ENCODE measurements at places on chromosomes 11 and 22.

- DNase-seq: no peak
Measured at GRCh38 chr22:40635043-40635939, 1.2 kb downstream of the MRTFA start.

GRCh38 chr22:37563153-37564081 lies 3.1 kb downstream of the CDC42EP1 start:
- no peak for DNase-seq

- no peak for DNase-seq
Measured at GRCh38 chr11:79390923-79391322, 49.9 kb downstream of the TENM4 start.

DNA sequence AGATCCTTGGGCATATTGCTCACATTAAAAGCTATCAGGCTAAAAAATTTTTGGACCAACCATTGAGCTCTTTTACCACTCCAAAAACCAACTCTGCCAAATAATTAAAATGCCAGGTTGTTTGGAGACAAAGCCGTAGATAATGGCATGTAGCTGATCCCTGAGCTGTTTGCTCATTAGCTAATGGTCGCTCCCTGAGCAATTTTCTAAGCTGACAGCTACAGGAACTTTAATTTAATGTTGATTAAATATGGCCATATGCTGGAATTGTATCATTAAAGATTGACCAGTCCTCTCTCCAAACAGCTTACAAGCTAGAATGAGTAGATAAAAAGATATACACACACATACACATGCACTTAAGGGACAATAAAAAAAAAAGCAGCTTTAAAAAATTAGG lies 216.2 kb upstream of the ARHGAP20 start:
- no peak for DNase-seq

- no peak for DNase-seq
Measured at GRCh38 chr22:25630447-25630846, 66.0 kb downstream of the GRK3 start.

- DNase-seq: no peak
Measured at GRCh38 chr11:12455938-12456337, 78.6 kb downstream of the PARVA start.

DNA sequence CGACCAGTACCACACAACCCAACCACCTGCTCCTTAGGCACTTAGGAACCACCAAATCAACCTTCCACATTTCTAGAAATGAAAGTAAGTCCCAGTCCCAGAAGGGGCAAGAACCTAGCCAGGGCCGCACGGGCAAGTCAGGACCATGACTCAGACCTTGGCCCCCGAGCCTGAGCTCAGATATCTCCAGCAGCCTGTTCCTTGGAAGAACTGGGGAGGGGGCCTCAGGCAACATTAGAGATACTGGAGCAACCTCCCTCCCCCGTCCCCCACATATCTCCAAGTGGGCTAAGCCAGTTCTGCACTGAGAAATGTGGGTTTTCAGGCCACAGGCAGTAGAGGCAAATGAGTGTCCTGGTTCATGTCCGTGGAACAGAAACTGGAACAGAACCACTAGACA lies 7.7 kb downstream of the ARAP1 start:
- DNase-seq: no peak

GRCh38 chr11:78083021-78083420 lies 3.4 kb upstream of the NDUFC2 start:
- no peak for DNase-seq

GRCh38 chr11:61918938-61919704 lies 1.8 kb upstream of the RAB3IL1 start:
- DNase-seq: no peak

DNA sequence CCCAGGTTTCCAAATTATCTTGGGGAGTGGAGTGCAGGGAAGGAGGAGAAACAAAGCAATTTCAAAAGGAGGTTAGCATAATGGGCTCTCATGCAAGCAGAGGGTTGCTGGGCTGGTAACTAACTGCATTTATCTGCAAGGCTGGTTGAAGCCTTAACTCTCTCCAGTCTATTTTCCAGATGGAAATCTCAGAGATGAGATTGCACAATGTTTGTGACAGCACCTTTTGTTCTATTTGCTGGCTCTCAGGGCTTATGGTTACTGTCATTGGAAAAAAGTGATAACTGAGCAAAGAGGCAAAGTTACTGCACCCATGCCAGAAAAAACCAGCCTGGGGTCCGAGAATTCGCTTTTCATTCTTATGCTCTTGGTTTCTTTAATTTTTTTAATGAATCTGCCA lies 33.2 kb downstream of the ABCC8 start:
- no peak for DNase-seq

DNA sequence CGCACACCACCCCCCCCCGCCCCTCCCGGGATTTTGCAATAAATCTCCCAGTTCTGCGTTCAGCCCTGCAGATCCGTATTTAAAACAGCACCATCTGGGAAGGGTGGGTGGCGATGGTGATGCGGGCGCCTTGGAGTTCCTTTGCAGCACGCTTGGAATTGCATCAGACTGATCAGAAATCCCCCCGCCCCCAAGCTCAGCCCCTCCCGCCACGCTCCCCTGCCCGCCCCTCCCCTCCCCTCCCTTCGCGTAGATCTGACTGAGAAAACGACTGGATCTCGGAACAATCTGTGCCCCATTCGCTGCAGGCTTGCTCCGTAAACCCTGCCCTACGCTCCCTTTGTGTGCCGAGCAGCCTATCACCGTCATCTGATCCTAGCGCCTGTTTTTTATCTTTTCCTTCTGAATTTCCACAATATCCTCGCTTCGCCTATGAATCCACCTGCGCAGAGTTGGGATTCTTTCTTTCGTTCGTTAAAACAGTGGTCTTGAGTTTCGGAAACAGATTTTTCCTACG lies 18.1 kb upstream of the BDNF start:
- peak; percentile 35 for DNase-seq

DNA sequence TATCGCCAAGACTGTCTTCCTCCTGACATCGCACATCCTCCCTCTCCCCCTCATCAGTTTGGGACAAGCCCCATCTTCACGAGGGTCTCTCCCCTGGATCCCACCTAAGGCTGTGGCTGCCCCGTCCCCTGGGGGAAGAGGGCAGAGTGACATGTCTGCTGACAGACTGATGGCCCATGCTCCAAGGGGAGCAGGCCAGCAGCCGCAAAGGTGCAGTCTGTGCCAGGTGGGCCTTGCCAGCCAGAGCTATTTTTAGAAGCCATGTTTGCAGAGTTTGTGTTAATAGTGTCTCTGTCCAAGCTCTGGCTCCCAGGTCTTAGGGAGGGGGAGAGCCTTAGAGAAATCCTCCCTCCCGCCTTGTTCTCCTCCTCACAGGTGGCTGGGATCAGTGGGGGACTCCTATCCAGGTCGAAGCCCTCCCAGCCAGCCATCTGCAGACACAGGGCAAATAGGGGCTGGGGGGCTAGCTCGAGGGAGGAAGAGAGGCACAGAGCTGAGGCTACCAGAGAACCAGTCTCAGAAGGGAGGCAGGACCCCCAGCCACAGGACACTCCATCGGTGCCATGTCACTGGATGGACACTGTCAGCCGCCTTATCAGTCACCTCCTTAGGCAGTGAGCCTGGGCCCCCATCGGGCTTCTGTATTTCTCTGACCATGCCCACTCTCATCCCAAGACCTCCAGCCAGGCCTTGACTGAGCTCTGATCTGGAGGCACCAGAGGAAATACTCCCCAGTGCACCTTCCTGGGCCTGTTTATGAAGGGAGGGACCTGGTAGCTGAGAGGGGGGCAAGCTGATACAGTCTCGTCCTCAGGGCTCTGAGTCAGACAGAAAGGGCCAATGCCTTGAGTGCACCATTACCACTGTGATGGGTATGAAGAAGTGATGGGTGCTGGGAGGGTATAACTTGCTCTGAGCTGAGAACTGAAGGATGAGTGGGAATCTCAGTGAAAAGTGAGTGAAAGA lies 49.3 kb downstream of the CHRDL2 start:
- DNase-seq: no peak

DNA sequence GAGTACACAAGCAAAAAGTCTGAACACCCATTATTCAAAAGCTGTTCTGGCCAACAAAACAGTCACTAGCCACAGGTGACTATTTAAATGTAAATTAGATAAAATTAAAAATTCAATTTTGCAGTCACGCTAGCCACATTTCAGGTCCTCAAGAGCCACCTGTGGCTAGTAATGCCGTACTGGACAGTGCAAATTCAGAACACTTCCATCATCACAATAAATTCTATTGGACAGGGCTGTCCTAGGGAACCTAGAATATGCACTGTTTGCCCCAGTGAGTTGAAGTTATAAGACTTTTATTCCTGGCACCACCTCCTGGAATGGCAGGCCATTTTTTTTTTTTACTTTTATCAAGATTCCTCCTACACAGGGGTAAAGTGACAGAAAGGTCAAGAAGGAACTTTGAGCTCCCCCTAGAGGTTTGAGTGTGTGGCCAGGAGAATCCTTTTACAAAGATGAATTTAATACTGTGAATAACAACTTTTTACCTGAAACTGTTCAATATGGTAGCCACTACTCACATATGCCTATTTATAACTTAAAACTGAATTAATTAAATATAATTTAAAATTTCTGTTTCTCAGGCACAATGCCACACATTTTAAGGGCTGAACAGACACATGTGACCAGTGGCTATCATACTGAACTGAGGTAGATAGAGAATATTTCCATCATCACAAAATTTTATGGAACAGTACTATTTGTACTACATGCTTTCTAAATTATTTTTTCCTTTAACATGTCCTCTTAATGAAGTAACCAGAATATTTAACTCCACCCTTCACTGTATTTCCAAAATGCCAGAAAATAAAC lies 6.5 kb downstream of the MSANTD2 start:
- no peak for DNase-seq

DNA sequence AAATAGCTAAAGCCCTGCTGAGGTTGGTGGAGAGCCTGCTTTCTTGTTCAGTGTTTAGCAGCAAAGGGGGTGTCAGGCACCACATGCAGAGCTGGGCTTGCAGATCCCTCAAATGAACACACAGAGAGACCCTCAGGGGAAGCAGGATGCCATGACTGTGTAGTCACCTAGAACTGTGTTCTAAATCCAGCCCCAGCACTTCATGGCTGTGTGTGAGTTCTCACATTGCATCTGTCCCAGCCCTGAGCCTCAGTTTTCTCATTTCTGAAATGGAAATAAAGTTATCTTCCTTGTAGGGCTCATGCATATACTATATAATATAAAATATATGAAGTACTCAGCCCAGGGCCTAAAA lies 47.1 kb downstream of the CWC15 start:
- no peak for DNase-seq

- no peak for DNase-seq
Measured at GRCh38 chr22:39153220-39153717, 789 bp upstream of the CBX7 start.

GRCh38 chr11:83456075-83456474 lies 169.9 kb upstream of the CCDC90B start:
- DNase-seq: no peak

All from NCI-H187 treated with DMSO at 0.1 percent for 48 hours (cell line).